ENCODE measurements at places on chromosomes 5 and 9.

- DNase-seq, result peak; percentile 40
These were observed 53.2 kb upstream of the TMEM171 start for GRCh38 chr5:73067213-73067612.

- no peak for DNase-seq
These were observed 85.3 kb upstream of the STC2 start for GRCh38 chr5:173413471-173413982.

DNA sequence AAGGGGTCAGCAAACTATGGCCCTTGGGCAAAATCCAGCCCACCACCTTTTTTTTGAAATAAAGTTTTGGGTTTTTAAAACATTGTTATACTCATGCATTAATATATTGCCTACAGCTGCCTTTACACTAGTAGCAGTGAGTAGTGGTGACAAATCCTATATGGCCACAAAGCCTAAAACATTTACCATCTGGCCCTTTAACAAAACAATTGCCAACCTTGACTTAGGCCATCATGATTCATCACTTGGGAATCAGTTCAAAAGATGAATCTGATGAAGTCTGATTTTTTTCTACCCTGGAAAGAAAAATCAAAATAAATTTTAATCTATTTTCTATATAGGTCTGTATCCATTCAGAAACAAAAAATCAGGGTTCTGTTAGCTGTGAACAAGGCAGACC, 484.9 kb downstream of the BNC2 start:
- DNase-seq, result peak; percentile 91

DNA sequence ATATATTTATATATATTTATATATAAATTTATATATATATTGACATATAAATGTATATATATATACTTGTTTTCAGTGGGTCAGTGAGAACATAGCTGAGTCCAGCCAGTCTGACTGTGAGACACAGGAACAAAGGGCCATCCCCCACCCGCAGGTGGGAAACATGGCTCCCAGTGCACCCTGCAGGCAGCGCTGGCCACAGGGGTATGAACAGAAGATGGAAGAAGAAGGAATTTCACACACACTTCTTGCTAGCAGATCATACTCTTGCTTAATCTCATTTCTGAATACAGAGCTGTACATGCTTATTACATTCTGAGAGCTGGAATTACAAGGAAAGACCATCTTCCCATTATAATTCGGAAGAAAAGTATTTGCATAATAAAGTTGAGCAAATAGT, 595.4 kb downstream of the IRX1 start:
- no peak for DNase-seq

GRCh38 chr5:74736759-74737158, 30.2 kb downstream of the GFM2 start:
- no peak for DNase-seq

DNA sequence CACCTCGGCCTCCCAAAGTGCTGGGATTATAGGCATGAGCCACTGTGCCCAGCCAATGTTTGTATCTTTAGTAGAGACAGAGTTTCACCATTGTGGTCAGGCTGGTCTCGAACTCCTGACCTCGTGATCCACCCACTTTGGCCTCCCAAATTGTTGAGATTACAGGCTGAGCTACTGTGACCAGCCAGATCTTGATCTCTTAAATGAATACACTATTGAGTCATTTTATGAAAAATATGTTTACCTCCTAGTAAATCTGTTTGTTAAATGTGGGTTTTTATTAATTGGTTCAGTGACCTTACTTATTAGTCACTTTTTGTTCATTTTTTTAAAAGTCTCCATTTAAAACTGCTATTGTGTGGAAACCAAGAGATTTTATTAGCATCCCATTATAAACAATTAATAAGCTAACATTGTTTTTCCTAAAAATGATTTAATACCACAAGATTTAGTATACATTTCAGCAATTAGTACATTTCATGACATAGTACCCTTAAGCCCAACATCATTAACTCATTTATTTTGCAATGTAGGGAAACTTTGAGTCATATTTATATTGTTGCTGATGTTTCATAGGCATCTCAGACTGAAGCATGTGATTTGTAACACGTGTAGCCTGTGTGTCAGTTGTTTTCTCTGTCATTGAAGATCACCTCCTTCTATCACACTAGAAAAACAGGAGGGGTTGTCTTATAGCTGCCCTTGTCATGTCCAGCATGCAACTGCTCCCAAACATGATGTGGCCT, 261.2 kb downstream of the TAF11L14 start:
- DNase-seq, result no peak

DNA sequence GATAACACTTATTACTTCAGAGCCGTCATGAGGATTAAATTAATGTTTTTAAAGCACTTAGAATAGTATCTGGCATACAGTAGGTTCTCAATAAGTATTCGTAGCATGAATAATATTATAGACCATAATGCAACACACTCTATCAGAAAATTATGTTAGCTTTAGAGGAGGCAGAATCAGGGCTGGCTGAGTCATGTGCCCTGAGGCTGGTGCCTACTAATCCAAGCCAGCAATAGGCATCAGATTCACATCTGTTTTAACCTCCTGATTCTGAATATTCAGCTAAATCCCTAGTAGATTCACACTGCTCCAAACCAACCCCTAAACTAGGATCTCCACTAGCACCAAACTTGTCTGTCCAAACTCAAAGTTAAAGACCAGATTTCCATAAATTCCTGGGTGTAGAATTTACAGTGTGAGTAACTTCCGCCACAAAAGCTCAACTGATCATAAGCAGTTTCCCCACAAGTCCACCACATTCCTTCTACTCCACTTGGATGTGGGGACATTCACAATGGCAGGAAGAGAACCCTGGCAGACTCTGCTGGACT, 170.0 kb upstream of the DAPK1 start:
- peak; percentile 28 for DNase-seq

DNA sequence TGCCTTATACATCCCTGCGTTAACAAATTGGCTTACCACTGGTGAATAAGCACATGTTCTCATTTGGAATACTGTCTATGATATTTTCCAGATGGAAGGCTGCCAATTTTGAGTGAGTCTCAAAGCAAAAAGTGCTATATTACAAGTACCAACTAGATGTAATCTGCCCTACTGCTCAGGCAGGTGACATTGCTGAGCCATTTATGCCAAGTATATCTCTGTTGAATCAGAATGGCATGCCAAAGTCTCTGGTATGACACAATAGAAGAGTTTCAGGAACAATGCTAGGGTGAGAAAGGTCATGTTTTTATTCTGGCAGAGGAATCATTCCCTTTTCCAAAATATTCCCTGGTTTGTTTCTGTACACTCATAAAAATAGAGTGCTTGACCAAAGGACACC, 356.5 kb downstream of the CDH9 start:
- DNase-seq, result no peak

DNA sequence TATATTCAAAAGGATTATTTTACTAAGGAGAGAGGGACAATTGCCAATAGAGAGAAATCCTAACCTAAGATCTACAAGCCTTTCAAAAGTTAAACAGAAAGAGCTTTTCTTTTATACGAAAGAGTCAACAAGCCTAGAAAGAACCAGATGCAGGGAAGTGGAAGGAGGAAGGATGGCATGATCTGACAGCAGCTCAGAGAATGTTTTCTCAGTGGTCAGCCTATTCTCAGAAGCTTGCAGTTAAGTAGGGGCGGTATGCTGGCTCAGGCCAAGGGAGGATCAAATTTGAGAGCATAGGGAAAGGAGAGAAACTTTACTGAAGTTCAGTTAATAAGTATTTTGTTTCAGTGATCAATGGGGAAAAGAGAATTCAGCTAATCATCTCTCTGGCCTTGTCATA, 88.0 kb upstream of the FTMT start:
- DNase-seq, result no peak

GRCh38 chr5:4212071-4212739, 616.6 kb downstream of the IRX1 start:
- no peak for DNase-seq

GRCh38 chr9:136024696-136025316, 63.6 kb upstream of the UBAC1 start:
- no peak for DNase-seq

GRCh38 chr9:5842929-5843793, 10.2 kb upstream of the ERMP1 start:
- DNase-seq, result no peak

- no peak for DNase-seq
These were observed 60.9 kb downstream of the ADRB2 start for GRCh38 chr5:148887123-148887881.

DNA sequence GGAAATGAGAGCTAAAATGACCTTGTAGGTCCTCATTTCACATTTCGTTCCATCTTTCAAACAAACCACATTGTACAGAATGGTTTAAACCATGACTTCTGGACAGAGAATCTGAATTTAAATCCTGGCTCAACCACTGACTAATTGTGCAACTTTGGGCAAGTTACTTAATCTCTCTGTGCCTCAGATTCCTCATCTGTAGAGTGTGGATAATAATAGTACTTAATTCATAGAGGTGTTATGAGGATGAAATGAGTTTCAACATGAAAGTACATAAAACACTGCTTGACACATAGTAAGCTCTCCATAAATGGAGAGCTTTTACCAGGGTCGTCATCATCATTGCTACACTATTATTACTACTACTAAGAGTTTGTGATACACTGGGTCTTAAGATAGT, 46.3 kb upstream of the FOXE1 start:
- DNase-seq, result no peak

DNA sequence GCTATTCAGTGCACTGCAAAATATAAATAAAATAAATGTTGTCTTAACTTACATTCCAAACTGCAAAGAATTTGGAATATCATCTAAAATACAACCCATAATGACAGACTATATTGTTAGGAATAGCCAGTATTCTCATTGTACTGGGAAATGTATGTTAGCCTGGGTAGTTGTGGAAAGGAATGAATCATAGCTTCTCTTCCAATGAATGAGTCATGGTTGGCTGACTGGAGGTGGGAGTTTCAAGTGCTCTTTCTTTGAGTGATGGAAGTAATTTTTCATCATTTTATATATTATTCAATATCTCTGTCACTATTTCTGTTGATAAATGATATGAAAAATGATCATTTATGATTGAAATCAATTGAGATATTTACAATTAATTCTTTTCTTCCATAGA, 158.6 kb upstream of the ARRDC3 start:
- peak; percentile 63 for DNase-seq

GRCh38 chr9:134492281-134492691, 149.3 kb upstream of the COL5A1 start:
- no peak for DNase-seq

DNA sequence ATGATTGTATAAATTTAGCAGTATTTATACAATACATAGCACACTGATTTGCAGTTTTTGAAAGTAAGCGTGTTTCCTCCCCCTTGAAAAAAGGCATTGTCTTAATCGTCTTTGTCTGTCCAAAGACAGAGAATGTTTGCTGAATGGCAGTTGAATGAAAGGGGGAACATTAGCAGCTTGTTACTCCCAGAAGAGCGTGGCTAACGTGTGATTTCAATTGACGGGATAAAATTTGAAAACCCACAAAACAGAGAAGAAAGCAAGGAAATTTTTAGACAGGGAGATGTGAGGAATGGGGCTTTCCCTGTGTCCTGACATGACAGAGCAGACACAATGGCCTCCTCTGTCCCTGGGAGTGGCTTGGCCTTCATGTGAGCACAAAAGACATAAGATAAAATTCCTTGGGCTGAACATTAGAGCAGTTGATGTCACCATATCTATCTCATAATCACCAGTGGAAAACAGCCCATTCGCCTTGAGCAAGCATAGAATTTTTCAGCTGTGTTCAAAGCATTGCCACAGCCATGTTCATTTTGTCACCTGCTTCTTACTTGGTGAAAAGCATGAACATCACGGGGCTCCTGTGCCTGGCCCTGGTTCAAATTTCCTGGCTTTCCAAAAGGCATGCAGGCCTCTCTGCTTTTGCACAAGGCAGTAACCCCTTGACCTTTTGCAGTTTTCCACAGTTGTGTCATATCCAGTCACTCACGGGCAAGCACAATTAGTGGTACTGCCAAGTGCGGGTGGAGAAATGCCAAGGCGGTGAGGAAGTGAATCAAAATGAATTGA, 126.9 kb downstream of the TLE1 start:
- DNase-seq, result peak; percentile 96

GRCh38 chr9:122348288-122348777, 22.5 kb upstream of the PTGS1 start:
- no peak for DNase-seq

DNA sequence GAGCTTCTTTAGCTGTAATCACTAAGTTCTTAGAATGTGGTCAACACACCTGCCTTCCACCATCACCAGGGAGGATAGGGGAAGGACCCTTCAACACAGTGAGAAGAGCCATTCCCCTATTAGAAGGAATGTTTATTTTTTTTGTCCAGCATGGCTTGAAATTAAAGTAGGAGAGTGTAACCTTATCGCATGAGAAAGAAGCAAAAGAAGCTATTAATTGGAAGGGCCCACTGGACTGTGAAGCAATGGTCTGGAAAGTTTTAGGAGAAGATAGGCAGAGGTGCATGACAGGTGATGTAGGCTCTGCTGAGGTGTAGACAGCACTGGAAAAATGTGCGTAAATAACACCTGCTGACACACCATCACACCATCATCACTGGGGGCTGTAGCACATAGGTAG, 1526.0 kb downstream of the MAT2B start:
- no peak for DNase-seq

DNA sequence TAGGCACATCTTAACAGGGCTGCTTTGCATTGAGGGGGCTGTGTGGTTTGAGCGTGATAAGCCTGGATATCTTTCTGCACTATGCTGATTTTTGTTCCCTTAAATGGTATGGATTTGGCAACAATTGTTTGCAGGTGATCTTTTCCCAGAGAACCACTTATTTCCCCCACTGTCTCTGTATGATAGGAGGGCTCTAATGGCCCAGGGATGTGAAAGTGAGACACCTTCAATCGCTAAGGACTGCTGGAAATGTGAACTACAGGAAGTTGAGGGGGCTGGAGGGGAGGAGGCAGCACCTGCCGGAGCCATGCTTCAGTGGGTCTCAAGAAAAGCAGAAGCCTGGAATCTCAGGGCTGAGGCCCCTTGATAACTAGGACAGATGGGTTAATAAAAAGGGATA, 29.4 kb downstream of the SYK start:
- DNase-seq, result no peak

DNA sequence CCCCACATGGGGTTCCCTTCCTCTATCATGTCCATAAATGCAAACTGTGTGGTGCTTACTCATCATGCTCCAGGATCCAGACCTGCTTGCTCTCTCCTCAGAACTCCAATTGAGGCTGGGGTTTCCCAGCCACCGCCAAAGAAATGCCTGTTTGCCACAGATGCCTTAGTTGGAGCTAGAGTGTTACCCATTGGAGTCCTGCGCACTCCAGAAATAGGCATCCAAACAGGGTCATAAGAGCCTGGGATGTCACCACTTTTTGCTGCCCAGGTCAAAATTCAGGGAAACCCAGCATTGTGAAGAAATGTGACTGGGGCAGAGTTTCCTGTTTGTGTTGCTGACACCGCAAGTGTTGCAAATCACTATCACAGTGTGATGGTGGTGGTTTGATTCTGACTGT, 60.7 kb upstream of the SPDL1 start:
- no peak for DNase-seq

GRCh38 chr9:121660876-121661275, 9.4 kb downstream of the DAB2IP start:
- no peak for DNase-seq

- no peak for DNase-seq
These were observed 103.3 kb downstream of the CD180 start for GRCh38 chr5:67093279-67093678.

GRCh38 chr9:126347911-126348760, 21.5 kb downstream of the MVB12B start:
- no peak for DNase-seq

- no peak for DNase-seq
These were observed 206.6 kb downstream of the NSG2 start for GRCh38 chr5:174252121-174252520.

Data from ELR (cell line).